SJCRH30 (cell line): ENCODE measurements at places on chromosomes 6 and 20. TPM values are rescaled to one million over a fixed set of nuclear protein-coding genes. Genes with fewer than 3 reads are reported as not detected.

The LBP gene
- total RNA-seq: not detected in 2 replicates

- DNase-seq: no peak
Observed at GRCh38 chr20:59145924-59146779, 17.5 kb upstream of the ZNF831 start.

The MAP1LC3A gene
- total RNA-seq: 0.10 and 0.23 TPM in 2 replicates

DNA sequence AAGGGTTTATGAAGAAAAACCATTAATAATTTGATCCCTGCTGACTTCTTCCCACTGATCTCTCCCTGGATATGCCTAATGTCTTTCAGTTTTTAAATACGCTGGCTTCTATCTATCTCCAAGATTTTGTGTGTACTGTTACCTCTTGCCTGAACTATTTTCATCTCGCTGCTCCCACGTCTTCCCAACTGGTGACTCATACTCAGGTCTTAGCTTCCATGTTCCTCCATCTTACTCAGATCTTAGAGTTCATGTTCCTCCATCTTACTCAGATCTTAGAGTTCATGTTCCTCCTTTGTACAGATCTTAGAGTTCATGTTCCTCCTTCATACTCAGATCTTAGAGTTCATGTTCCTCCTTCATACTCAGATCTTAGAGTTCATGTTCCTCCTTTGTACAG is 21.6 kb downstream of the GPR6 start:
- H3K27ac ChIP-seq: no peak overlapping the region
- no peaks in the 10 kb centered on the region for H3K36me3 ChIP-seq
- DNase-seq: no peak
- no peak overlapping the region for H3K4me3 ChIP-seq

DNA sequence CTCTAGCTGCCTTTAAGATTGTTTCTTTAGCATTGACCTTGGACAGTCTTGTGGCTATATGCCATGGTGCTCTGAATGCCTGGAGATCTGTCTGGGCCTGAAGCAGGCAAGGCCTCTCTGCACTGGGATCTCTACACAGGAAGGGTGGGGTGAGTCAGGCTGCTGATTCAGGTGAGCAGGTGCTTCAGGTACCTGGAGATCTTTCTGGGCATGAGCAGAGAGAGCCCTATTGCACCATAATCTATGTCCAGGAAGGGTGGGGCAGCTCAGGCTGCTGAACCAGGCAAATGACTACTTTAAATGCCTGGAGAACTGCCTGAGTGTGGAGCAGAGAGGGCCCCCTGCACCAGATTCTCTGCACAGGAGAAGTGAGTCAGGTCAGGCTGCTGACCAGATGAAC is 94.5 kb downstream of the TPBG start:
- H3K27me3 ChIP-seq: no peaks in the 10 kb centered on the region
- no peaks in the 10 kb centered on the region for H3K36me3 ChIP-seq
- no peak overlapping the region for H3K4me3 ChIP-seq
- H3K4me1 ChIP-seq: no peaks in the 10 kb centered on the region
- no peak overlapping the region for H3K27ac ChIP-seq
- no peak for DNase-seq

DNA sequence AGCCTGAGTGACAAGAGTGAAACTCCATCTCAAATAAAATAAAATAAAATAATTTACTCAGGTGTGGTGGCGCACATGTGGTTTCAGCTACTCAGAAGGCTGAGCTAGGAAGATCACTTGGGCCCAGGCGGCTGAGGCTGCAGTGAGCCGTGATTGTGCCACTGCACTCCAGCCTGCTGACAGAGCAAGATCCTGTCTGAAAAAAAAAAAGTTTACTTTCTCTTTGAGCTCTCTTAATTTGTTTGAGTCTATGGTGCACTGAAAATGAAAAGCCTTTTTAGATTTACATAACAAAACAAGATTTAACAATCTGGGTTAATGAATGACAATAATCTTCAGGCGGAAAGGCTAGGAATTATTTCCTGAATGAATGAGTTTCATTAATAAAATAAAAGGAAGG is 23.3 kb upstream of the NHSL1 start:
- no peaks in the 10 kb centered on the region for H3K27me3 ChIP-seq
- no peak overlapping the region for H3K27ac ChIP-seq
- no peak for DNase-seq
- peaks cover 5% of the 10 kb centered on the region; the same call in 1 of the 2 replicates for H3K4me1 ChIP-seq
- no peaks in the 10 kb centered on the region for H3K36me3 ChIP-seq

DNA sequence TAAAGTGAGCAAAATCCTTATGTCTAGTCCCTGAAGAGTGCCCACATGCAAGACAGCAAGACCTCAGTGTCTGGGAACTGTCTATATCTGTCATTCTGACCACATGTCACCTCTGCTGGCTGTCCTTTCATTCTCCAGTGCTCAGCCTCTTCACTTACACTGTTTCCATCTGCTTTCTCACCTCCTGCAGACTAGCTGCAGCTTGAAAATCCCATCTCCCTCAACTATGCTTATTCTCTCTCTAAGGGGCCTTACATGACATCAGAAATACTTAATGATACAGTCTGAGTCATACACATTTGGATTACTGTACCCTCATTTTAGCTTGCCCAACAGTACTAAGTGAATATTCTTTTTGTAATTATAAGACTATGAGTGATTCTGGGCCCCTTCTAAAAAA is 587.8 kb downstream of the EPM2A start:
- H3K4me3 ChIP-seq: no peak overlapping the region
- H3K4me1 ChIP-seq: peaks cover 4% of the 10 kb centered on the region; the same call in 1 of the 2 replicates
- no peaks in the 10 kb centered on the region for H3K27me3 ChIP-seq

The ZNF391 gene
- total RNA-seq: 0.08 and 0.18 TPM in 2 replicates

GRCh38 chr6:84867521-84867920 is 103.1 kb upstream of the TBX18 start:
- no peaks in the 10 kb centered on the region for H3K4me1 ChIP-seq
- H3K36me3 ChIP-seq: no peaks in the 10 kb centered on the region
- no peak overlapping the region for H3K4me3 ChIP-seq
- no peak for DNase-seq

GRCh38 chr6:108254433-108255410 is 6.1 kb downstream of the SNX3 start:
- peaks cover 6% of the 10 kb centered on the region; the same call in 1 of the 2 replicates for H3K36me3 ChIP-seq
- no peak for DNase-seq
- H3K4me3 ChIP-seq: no peak overlapping the region
- H3K4me1 ChIP-seq: peaks cover 5% of the 10 kb centered on the region
- H3K27me3 ChIP-seq: no peaks in the 10 kb centered on the region
- H3K27ac ChIP-seq: no peak overlapping the region

DNA sequence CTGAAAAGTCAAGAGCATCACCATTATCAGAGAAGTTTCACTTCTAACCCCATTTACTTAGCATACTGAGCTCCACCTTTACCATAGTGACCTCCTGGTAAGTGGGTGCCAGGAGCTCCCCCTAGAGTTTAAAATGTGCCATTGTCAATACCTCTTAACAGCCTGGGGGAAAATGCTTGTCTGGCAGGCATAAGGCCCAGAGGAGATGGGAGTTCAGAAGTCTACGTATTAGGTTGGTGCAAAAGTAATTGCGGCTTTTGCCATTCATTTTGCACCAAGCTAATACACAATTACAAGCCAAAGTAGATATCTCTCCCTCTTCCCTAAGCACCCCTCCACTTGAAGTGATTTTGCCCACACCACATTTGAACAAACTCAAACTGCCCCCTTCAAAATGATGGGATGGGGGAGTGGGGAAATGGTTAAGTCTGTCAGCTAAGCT is 919.0 kb downstream of the KIF16B start:
- H3K36me3 ChIP-seq: no peaks in the 10 kb centered on the region
- peak; percentile 48 for DNase-seq
- H3K27ac ChIP-seq: no peak overlapping the region
- no peaks in the 10 kb centered on the region for H3K27me3 ChIP-seq
- peaks cover 2% of the 10 kb centered on the region; the same call in 1 of the 2 replicates for H3K4me1 ChIP-seq

DNA sequence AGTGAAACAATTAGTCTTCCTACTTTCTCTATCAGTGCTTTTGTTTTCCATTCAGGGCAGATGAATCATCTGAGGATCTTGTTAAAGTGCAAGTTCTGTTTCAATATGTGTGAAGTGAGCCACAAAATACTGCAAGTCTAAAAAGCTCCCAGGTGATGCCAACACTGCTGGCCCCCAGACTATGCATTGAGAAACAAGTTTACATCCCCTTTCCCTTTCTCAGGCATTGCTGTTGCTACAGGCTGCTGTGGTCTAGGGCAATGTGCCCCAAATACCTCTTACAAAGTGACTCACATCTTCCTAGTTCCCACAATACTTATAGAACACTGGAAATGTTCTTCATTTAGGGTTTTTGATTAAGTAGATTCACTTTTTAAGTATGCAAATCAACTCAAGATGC is 31.8 kb downstream of the ABRACL start:
- no peak overlapping the region for H3K27ac ChIP-seq
- no peak for DNase-seq
- H3K4me1 ChIP-seq: no peaks in the 10 kb centered on the region
- H3K4me3 ChIP-seq: no peak overlapping the region
- H3K36me3 ChIP-seq: no peaks in the 10 kb centered on the region

The EPPIN gene
- not detected in 2 replicates for total RNA-seq

GRCh38 chr6:125151700-125152099 is 1.9 kb upstream of the TPD52L1 start:
- no peak overlapping the region for H3K27ac ChIP-seq
- no peak for DNase-seq
- no peaks in the 10 kb centered on the region for H3K27me3 ChIP-seq
- H3K36me3 ChIP-seq: no peaks in the 10 kb centered on the region; the same call in 1 of the 2 replicates
- H3K4me3 ChIP-seq: no peak overlapping the region

- H3K36me3 ChIP-seq: no peaks in the 10 kb centered on the region
- no peak overlapping the region for H3K4me3 ChIP-seq
- H3K27ac ChIP-seq: no peak overlapping the region
- H3K27me3 ChIP-seq: no peaks in the 10 kb centered on the region; the same call in 1 of the 2 replicates
Observed at GRCh38 chr20:40223810-40224209, 465.2 kb downstream of the MAFB start.

The ALDH5A1 gene
- 1.6 and 2.4 TPM in 2 replicates for total RNA-seq

The SLC17A3 gene
- not detected in 2 replicates for total RNA-seq

DNA sequence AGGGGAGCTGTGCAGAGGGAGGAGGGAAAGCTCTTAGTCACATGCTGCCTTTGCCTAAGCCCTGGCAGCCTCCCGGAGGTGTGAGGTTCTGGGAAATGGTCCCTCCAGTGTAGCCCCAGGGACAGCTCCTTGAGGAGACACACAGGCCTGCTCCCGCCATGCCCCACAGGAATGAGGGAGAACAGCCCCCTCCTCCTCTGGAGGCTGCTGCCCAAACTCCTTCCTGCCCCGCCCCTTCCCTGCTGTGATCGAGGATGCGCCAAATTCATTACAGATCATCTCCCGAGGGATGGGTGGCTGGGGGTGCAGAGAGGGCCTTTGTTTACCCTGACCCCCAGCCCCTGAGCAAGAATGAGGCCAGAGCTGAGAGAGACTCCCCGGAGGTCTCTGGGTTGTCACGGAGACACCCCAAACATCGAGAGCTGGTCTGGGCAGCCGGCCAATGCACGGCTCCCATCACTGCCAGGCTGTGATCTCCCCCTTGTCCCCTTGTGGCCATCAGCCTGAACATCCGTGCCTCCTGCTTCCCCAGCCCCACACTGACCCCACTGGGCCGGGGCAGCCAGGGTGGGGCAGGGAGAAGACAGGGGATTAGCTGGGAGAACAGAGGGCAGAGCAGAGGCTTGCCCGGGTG is 8.4 kb downstream of the CYP21A2 start:
- H3K27ac ChIP-seq: no peak overlapping the region
- peaks cover 8% of the 10 kb centered on the region for H3K4me1 ChIP-seq
- H3K4me3 ChIP-seq: peak overlapping the region; percentile 39
- DNase-seq: peak; percentile 58
- peaks cover 3% of the 10 kb centered on the region; the same call in 1 of the 2 replicates for H3K27me3 ChIP-seq
- H3K36me3 ChIP-seq: no peaks in the 10 kb centered on the region

The LTA gene
- total RNA-seq: not detected in 2 replicates

GRCh38 chr20:31920275-31920855 is 31.5 kb downstream of the PDRG1 start:
- H3K27me3 ChIP-seq: peaks cover 5% of the 10 kb centered on the region; the same call in 1 of the 2 replicates
- no peak for DNase-seq
- no peak overlapping the region for H3K4me3 ChIP-seq
- H3K4me1 ChIP-seq: no peaks in the 10 kb centered on the region

The CPNE1 gene
- total RNA-seq: 276 and 297 TPM in 2 replicates

DNA sequence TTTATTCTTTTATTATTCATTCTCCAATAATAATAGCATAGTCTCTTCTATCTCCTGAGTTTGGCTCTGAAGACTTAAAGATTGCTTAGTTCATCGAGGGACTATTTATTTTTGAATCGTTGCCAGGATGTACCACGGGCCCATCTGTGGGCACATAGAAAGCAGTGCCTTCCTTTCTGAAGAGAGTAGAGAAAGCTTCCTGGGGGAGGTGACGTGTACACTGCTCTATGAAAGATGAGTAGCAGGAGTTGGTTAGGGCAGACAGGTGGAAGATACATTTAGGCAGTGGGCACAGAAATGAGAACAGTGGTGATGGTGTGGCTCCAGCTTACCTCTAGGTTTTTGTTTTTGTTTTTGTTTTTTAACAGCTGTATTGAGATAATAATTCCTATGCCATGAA is 98.4 kb downstream of the CDKAL1 start:
- no peak overlapping the region for H3K27ac ChIP-seq
- DNase-seq: no peak
- H3K4me1 ChIP-seq: no peaks in the 10 kb centered on the region
- no peaks in the 10 kb centered on the region for H3K36me3 ChIP-seq
- no peaks in the 10 kb centered on the region for H3K27me3 ChIP-seq

The WASF1 gene
- 34.0 and 34.9 TPM in 2 replicates for total RNA-seq

DNA sequence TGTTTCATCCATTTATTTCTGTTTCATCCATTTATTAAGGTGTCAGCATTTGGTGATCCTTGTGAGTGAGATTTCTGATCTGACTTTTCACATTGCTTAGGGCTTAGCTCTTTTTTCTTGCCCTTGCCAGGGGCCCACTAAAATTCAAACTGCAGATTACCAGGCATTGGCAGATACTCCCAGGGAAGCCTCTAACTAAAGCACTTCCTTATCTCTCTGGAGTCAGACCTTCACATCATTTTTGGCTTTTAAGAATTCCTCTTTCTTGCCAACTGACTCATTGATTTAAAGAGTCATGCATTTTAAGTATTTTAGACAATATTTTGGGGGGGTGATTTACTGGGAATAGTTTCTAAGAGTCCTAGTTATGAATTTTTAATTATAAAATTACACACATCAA is 2.6 kb upstream of the WFDC8 start:
- H3K27ac ChIP-seq: no peak overlapping the region
- no peaks in the 10 kb centered on the region for H3K4me1 ChIP-seq
- H3K36me3 ChIP-seq: no peaks in the 10 kb centered on the region
- H3K27me3 ChIP-seq: peaks cover 19% of the 10 kb centered on the region
- DNase-seq: no peak

GRCh38 chr6:149221774-149222070 is 95.8 kb upstream of the TAB2 start:
- H3K4me1 ChIP-seq: peaks cover 27% of the 10 kb centered on the region
- DNase-seq: no peak
- no peak overlapping the region for H3K4me3 ChIP-seq
- H3K36me3 ChIP-seq: no peaks in the 10 kb centered on the region
- H3K27me3 ChIP-seq: no peaks in the 10 kb centered on the region

- DNase-seq: no peak
- no peaks in the 10 kb centered on the region for H3K4me1 ChIP-seq
- H3K4me3 ChIP-seq: no peak overlapping the region
- H3K27ac ChIP-seq: no peak overlapping the region
Observed at GRCh38 chr20:17732907-17733521, 33.2 kb downstream of the BANF2 start.
